ENCODE measurements at places on chromosomes 5 and 9. TPM values are rescaled to one million over a fixed set of nuclear protein-coding genes. Genes with fewer than 3 reads are reported as not detected.

Gene FGD3
- total RNA-seq, result not detected

Gene NIM1K
- total RNA-seq, result 1.2 TPM

Gene NMRK1
- 17.5 TPM for total RNA-seq

Gene ARL14EPL
- total RNA-seq, result 0.89 TPM

Gene WHRN
- 1.5 TPM for total RNA-seq

Gene FBXL7
- total RNA-seq, result 4.2 TPM

Gene BRINP1
- 2.3 TPM for total RNA-seq

Gene LCN1
- not detected for total RNA-seq

Gene MCC
- total RNA-seq, result 19.0 TPM

Gene CDH9
- not detected for total RNA-seq

Gene FOXD4L3
- total RNA-seq, result not detected

Gene TMEM215
- total RNA-seq, result not detected

Gene ANKRD31
- 0.11 TPM for total RNA-seq

Gene URM1
- 31.5 TPM for total RNA-seq

Gene FAXDC2
- 4.5 TPM for total RNA-seq

Gene EGFLAM
- total RNA-seq, result 0.75 TPM

Gene ITK
- total RNA-seq, result not detected

Gene TMEM171
- total RNA-seq, result 0.62 TPM

Gene RLN2
- 0.25 TPM for total RNA-seq

Gene BTNL3
- not detected for total RNA-seq

Gene PCDHGA6
- total RNA-seq, result 3.2 TPM

Gene TSLP
- total RNA-seq, result 2.5 TPM

Gene KIF4B
- under 0.01 TPM for total RNA-seq

Gene CAST
- 239 TPM for total RNA-seq

Gene HACD4
- 9.1 TPM for total RNA-seq

Data from uterine smooth muscle cell (primary cell).